Activated T-cell treated with anti-CD3 and anti-CD28 coated beads, Interleukin-2, amount 50 U/mL, for 4 hours (primary cell): ENCODE measurements at places on chromosomes 3 and 15.

DNA sequence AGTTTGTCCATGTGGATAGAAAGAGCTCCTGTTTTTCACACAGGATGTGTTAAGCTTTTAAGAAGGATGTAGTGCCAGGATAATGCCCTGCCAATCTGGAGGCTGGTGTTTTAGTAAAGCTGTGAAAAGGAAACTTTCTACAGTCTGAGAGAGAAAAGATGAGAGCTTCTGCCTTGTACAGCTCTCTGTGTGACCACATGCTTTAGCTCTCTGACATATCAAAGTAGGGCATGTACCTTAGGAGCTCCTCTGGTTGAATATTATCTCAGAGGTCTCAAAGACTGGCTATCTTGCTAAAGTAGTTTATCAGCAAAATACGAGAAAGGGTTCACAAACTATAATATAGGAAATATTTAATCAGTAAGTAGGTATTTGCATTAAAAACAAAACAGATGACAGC, 30.4 kb downstream of the CDIN1 start:
- no peak for DNase-seq

- no peak for DNase-seq
Observed at GRCh38 chr15:76163457-76164295, 103.9 kb downstream of the TMEM266 start.

DNA sequence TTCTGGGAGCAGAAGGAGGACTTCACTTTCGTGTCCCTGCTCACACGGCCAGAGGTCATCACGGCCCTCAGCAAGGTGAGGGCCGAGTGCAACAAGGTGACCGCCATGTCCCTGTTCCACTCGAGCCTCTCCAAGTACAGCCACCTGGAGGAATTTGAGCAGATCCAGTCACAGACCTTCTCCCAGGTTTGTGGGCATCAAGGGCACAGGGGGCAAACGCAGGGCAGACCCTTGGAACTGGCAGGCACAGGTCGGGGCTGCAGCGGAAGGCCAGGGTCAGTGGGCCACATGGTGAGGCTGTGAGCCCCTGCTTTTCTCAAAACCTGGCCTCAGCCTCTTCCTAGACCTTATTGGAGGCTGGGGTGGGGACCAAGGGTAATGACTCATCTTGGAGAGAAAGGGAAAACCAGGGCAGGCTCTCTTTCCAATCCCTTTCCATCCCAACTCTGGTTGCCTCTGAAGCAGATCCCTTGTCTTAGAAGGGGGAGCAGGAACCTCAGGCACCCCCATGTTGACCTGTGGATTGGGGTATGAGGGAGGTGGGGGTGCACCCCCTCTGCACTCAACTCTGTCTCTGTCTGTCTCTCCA, 29.5 kb downstream of the DNAH1 start:
- DNase-seq, result no peak

DNA sequence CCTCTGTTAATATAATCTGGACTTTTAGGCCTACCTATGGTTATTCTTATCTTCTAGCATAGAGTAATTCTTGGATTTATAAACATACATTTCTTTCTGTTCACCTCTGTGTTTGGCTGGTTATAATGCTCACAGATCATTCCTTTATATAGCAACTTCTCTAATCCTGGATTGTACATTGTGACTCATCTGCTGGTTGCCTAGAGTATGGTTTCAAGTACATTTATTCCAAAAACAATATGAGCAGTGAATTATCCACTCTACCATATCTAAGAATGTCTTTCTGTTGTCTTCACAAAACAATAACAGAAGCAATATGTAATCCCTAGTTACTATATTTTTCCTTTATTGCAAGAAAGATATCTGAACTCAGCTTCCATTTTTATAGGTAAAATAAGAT, 35.3 kb downstream of the FSIP1 start:
- no peak for DNase-seq

DNA sequence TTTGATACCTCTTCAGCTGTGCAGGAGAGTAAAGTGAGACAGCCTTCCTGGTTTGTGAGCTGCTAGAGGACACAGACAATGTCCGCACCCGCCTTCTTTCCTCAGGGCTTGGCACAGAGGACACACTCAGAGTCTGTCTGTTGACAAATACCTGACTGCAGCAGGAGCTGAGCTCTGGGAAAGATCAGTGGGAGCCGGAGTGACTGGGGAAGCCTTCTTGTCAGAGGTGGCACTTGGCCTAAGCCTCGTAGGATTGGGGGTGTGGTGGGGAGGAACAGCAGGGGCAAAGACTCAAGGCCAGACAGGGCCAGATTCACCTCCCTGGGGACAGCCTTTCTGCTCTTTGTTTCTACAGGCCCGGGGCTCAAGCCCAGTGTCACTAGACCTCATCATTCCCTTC, 3.3 kb upstream of the IL17RC start:
- DNase-seq, result no peak

GRCh38 chr3:142315083-142315482, 89.7 kb upstream of the GK5 start:
- no peak for DNase-seq

GRCh38 chr3:177145381-177145780, 51.9 kb downstream of the TBL1XR1 start:
- no peak for DNase-seq

- DNase-seq, result no peak
Observed at GRCh38 chr15:71192816-71193215, 77.5 kb downstream of the THSD4 start.

DNA sequence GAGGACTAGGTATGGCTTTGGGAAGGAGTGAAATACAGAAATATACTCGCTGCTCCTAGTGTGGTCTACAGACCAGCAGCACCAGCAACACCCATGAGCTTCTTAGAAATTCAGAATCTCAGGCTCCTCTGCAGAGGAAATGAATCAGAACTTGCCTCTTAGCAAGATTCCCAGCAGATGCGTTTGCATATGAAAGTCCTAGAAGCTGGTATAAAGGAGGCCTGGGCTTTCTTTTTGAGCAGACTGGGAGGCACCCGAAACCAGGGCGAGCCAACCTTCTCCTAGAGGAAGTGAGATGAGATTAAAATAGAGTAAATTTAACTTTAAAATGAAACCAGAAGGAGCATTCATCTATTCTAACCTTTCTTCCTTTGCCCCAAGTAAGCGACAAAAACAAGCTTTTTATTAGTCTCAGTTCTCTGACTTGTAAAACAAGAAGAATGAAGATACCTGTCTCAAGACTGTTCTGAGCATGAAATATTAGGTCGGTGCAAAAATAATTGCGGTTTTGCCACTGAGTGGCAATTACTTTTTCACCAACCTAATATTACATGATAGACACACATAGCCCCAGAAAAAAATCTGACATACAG, 140.0 kb downstream of the PDZRN3 start:
- no peak for DNase-seq

DNA sequence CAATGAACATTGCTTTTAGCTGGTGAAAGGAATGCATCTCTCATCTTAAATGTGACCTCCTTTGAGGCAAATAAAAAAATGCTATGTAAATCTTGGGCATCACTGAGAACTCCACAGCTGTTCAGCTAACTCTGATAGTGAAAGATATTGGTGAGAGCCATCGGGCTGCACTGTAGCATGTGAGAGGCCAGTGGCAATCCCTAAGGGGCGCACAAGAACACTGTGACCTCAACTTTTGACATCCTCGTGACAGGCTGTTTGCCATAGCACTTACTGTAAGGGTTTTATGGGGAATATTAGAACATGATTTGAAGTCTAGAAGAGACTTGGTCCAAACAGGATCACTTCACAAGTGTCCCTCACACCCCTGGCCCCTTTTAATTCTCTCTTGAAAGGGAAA, 697.9 kb downstream of the MCTP2 start:
- DNase-seq, result no peak

DNA sequence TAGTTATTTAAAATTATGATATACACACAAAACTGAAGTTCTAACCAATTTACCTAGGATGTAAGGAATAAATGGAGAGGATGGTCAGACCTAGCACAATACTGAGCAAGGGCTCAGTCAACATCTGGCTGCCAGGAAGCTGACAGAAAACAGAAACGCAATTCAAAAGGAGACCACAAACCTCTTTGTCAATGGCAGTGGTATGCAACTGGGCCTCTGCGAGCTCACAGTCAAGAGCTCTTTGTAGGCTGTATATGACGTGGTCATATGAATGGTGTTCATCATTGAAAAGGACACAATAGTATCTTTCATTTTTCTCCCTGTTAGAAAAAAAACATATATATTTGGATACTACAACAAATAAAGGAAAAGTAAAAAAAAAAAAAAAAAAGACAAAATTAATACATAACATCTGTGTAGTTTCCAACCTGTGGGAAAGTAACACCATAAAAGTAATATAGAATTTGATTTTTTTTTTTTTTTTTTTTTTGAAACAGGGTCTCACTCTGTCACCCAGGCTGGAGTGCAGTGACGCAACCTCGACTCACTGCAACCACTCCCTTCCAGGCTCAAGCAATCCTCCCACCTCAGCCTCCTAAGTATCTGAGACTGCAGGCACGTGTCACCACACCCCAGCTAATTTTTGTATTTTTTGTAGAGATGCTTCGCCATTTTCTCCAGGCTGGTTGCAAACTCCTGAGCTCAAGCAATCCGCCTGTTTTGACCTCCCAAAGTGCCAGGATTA, 37.9 kb downstream of the UBR1 start:
- no peak for DNase-seq

GRCh38 chr3:53259427-53260259, 3.8 kb upstream of the TKT start:
- DNase-seq, result no peak
